ENCODE measurements at places on chromosomes 12 and 14.

DNA sequence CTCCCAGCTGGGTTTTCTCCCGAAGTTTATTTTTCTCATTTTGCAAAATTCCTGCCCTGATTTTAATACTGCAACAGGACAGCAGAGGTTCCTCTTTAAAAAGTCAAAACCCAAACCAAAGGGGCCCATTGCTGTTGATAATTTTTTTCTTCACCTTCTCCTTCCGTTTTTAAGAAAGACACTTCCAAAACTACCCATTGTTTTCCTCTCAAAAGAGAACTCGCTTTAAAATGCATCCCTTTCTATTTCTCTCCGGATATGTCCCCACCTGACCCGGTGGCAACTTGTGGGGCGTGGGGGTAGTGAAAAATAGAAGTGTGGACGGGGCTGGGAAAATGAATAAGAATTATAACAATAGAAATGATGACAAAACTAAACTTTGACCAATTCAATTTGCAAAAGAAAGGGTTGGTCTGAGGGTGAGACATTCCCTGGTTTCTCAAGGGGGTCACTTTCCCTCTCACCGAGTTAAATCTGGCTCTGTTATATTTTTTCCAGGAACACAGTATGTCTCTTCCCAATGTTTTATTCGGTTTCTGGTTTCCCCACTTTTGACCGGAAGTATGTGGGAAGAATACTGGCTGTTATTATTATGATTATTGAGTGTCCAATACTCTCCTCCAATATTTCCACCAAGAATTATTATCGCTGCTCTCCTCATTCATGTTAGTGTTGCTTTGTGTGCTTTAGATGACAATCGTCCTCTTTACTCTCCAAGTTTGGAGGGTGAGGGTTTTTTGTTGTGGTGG is 4.1 kb upstream of the TBX5 start:
- no peak for DNase-seq

DNA sequence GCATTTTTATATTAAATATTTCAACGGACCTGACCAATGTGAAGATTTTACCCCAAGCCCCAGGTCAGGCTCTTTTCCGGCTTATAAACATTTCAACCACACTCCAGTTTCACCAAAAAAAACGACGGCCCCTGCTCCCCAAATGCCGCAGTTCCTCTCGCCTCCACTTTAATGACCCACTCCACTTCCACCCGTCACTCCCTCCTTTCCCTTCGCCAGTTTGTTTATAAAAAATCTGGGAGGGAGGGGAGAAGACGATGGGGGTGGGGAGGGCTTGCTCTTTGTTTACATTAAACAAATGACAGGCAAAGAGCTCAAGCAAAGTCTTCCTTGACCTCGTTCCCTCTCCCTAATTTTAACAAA is 5.4 kb downstream of the SIX6 start:
- no peak for DNase-seq

- DNase-seq = no peak
Measured at GRCh38 chr12:5040368-5040767, 3.3 kb upstream of the KCNA5 start.

DNA sequence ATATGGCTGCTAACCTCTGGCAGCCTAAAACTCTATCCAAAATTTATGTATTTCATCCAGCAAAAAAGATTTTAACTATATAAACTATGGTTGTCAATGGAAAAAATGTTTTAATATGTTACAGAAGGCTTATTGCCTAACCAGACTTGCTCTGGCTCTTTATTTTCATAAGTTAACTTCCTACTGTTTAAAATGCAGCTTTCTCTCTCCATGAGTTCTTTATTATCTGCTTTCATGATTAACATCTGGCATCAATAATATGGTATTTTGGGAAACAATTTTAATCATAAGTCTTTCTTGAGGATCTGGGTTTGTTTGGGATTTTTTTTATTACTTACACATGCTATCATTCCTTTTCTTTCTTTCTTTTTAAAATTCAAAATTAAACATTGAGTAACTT is 20.5 kb downstream of the KERA start:
- no peak for DNase-seq

- no peak for DNase-seq
Measured at GRCh38 chr14:29928117-29928640, 532 bp upstream of the PRKD1 start.

DNA sequence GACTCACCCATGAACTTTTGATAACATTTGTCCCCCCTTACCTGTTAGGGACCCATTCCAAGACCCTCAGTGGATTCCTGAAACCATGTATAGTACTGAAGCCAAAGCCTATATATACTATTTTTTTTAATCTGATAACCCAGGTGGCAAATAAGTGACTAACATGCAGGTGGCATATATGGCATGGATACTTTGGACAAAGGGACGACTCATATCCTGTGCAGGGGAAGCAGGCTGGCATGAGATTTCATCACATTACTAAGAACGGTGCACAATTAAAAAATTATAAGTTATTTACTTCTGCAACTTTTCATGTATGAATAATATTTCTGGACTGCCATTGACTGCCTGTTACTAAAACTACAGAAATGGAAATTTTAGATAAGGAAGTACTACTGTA is 880.1 kb upstream of the FBXO33 start:
- no peak for DNase-seq

- DNase-seq = no peak
Measured at GRCh38 chr14:105748204-105748578, 221.8 kb downstream of the TMEM121 start.

DNA sequence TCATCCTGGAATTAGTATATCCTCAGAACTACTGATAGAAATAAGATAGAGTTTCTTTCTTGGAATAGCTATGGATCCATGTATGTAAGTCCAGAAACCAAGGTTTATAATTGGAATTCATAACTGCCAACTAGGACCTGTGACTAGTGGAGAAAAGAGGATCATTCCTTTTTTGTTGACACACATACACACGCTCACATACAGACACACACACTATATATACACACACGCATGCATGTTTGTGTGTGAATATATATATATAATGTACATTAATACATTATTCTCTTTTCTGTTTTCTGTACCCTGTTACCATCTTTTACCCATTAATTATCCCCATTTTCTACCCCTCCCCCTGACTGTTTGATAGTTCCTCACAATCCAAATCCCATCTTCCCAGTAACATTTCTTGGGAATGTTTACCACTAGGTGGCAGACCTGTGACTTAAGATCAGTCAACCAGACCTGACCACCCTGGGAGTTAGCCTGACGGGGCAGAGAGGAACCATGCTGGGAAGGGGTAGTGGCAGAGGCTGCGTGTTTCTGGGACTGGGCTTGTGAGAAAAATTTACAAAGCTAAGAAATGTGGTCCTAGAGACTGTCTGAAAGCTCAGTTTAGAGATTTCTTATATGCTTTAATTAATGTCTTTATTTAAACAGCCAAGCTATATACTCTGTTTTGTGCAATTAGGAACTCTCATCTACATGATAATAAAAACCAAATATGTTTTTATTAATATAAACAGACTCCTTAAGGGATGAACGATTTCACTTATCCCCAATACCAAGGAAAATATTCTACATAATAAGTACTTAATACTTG is 308.0 kb downstream of the PPFIA2 start:
- no peak for DNase-seq

DNA sequence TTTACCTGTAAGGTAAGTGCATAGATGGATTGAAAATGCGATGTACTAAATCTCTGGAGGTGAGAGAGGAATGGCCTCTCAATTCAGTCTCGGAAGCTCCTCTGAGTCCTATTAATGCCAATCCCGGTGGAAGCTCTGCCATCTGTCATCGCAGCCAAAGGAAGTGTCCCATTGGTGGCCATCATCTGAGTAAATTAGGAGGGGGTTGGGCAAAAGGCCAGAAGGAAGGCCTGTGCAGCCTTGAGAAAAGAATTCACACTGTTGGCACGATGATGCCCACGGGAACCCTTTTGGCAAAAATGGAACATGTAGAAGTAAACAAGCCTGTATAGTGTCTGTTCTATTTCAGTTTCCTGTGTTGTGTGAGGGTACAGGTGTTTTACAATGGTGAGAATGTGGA is 494.8 kb downstream of the NELL2 start:
- no peak for DNase-seq

DNA sequence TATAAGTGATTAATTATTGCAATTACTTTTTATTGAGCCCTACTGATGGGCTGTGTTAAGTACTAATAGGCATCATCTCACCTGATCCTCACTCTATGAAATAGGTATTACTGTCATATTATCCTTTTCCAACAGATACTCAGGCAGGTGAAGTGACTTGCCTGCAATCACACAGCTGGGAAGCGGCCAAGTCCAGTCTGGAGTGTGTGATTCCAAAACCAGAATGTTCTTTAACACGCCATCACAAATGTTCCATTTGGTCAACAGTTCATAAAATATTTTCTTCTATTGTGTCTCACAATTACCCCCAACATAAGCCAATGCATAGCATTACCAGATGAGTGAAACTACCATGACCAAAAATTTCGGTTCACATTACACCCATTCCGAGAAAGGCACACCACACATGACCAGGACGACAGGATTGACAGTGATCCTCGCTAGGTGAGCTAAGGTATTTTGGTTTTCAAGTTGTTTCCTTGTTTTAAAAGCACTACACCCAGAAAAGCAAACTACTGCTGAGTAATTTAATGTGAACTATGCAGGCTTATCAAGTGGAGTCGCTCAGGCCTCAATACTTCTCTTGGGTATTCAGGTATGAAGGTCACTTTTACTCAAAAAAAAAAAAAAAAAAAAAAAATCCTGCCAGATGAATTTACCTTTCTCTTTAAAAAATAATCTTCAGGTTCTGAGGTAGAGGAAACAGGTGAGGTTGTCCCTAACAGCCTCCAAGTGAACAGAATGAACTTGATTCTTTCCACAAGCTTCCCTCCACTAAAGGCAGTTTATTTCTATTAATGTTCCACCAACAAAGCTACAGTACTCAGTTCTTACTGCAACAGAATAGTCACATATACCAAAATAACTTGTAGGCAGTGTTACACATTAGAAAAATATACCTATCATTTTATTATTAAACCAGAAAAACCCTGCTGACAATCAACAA is 2.4 kb downstream of the VPS37B start:
- no peak for DNase-seq

DNA sequence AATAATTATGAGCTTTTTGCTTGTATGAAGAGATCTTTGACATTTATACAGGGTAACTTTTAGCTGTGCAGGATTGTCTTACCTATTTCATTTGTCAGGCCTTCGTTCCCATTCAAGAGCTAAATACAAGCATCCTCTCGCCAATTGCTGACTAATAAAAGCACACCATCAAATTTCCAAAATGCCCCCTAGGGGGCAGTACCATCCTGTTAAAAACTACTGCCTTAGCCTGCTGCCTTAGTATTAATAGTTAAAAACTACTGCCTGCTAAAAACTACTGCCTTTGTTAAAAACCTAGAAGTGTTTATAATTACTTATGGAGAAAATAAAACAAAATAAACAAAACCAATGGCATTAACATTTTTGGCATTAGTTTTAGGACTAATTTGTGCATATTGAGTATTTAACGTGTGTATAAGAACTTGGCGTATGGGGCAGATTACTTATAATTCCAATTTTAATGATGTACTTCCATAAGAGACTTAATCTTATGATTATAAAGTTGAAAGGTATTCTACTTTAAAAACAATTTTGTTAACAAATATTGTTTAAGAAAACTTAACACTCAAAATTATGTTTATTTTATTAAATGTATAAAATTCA is 3.0 kb upstream of the IFI27L2 start:
- peak; percentile 41 for DNase-seq
